ENCODE measurements at places on chromosomes 5 and 9.

GRCh38 chr5:39461007-39461682 is 36.4 kb upstream of the DAB2 start:
- DNase-seq = no peak

GRCh38 chr9:8514760-8515159 is 715.2 kb upstream of the DMAC1 start:
- no peak for DNase-seq

- no peak for DNase-seq
These were observed 6.2 kb upstream of the ST6GALNAC4 start for GRCh38 chr9:127923046-127923445.

- no peak for DNase-seq
These were observed 39.2 kb downstream of the ZNF366 start for GRCh38 chr5:72468024-72468423.

DNA sequence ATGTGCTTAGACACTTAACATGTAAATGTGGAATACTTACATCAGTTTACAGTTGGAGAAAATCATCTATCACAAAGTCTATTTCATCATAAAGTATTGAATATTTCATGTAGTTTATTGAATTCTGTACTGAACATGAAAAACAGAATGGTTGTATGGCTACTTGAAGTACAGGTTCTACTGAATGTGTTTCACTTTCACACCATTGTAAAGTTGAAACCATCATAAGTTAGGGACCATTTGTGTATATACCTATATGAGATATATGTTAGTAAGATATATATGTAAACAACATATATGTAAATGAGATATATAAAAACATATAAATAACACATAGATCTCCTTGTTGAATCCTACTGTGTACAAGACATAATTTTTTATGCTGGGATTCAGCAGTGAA is 63.0 kb upstream of the TAF11L2 start:
- no peak for DNase-seq

DNA sequence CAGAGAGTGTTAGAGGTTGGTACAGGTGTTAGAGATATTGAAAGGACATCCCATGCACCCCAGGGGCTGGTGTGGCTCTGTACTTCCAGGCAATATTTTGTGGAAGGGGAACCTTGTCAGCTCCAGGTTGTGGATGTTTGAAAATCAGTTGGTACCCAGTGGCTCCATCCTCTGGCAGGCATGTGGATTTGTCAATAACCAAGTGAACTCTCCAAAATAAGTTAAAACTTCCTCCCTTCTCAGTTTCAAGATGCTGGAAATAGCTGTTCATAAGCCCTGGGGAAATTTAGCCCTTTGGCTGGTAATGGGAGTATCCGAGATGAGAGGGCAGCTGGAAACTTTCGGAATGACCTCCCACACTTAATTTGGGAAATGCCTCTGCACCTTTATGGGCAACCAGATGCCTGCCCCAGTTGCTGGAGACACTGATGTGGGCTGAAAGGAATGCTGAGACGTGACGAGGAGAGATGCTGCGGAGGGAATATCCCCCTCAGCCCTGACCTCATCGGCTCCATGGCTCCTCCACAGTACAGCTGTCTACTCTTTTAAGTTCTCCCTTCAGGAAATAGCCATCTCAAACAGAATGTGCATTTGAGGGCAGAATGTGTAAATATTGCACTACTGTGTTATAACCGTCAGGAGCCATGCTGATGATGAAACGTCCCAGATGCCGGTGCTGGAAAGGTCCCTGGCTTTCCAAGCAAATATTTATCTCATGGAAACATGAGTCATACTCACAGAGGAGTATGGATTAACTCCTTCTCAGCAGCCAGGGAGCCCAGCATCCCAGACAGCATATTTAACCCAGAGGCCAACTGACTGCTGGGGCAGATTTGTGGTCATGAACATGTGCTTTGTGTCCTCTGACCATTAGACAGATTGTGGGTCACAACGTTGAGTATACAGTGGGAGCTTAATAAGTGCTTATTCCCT is 29.5 kb downstream of the TGFBI start:
- DNase-seq = peak; percentile 99

- DNase-seq = no peak
These were observed 193.6 kb downstream of the GLIS3 start for GRCh38 chr9:4106081-4106759.

DNA sequence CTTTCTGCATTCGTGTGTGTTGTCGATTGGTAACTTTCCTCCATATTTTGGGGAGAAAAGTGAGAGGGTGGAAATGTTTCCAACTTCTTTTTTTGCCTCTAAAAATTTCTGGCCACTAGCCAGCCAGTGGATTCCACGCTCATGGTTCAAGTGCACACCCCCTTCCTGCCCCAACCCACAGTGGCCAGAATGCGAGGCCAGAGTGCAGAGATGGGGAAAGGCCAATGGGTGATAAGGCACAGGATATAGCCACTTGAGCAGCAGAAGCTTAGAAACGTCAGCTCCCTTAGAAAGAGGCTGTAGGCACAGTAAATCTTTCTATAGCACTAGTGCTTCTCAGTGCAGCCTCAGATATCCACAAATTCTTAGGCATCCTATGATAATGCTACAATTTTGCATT is 75.8 kb upstream of the ADRB2 start:
- DNase-seq = no peak

DNA sequence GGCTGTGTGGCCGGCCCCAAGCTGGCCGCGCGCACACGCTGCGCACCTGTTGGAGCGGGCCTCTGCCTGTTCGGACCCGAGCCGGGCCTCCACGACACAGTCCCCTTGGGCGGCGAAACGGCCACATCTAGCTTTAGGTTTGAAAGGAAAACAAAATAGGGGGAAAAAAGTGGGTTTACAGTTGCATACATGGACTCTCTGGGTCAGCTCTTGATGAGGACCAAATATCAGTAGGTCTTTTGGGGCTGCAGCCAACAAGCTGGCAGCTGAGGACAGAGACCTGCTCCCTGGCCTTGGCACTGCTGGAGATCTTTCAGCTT is 20.7 kb downstream of the IGIP start:
- DNase-seq = no peak

DNA sequence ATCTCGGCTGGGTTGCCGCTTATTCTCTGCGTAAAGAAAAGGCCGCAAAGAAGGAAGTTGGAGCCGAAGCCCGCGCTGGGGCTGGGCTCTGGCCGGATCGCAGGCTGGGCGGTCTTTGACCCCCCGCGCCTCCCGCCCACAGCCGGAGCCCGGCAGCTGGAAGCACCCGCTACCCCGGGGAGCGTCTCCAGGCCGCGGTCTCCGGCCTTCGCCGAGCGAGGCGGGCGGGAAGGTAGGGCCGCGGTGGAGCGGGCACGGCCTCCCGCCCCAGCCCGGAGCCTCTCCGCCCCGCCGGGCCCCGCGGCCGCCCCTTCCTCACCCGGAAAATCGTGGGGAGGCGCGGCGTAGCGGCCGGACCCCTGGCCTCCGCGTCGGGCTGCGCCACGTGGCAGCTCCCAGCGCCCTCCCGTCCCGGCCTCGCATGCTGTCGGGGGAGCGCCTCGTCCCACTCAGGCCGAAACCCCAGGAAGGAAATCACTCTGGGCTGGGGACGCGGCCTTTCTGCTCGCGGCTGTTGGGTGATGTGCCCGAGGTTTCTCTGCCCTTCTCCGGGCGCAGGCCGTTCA is 12.0 kb downstream of the FOXD1 start:
- no peak for DNase-seq

GRCh38 chr5:121630402-121630801 is 221.3 kb upstream of the FTMT start:
- DNase-seq = no peak
